ENCODE measurements at places on chromosomes 4 and X.

- DNase-seq = no peak
Observed at GRCh38 chr4:144461906-144462305, 184.1 kb upstream of the HHIP start.

DNA sequence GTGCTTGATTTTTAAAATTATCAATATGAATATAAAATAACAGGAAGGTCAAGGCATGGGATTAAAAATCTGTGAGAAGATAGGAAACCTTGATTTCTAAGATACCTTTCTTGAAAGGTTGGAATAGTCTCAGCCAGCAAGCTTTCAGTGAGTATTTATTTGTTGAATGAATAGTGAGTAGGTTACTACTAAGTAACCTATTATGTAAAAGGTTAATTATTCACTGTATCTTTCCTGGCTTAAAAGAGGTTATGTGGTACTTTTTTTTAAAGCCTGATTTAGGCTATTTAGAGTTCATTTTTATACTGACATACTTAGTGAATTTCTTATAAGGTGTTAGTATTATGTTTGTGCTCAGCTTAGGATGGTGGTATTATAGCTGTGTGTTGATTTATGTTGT lies 123.5 kb downstream of the PTPN13 start:
- no peak for DNase-seq

DNA sequence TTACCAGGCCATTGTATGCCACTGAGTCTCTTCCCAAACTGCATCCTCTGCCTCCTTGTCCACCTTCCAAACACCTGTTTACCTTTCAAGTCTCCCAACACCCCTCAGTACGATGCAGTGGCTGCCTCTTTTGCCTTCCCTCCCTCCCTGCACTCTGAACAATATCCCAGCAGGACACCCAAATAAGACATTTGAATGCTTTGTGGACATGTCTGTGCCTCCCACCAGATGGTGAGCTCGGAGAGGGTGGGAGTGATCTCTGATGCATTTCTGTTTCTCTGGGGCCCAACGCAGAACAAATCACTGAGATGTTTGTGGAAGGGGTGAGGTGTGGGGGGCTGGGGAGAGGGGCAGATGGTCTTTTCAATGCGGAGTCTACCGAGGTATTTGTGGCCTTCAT lies 33.4 kb downstream of the PJA1 start:
- DNase-seq = no peak

GRCh38 chr4:76754439-76754838 lies 143.5 kb downstream of the SOWAHB start:
- DNase-seq = no peak

- DNase-seq = no peak
Observed at GRCh38 chr4:68463796-68464195, 16.5 kb downstream of the TMPRSS11E start.

DNA sequence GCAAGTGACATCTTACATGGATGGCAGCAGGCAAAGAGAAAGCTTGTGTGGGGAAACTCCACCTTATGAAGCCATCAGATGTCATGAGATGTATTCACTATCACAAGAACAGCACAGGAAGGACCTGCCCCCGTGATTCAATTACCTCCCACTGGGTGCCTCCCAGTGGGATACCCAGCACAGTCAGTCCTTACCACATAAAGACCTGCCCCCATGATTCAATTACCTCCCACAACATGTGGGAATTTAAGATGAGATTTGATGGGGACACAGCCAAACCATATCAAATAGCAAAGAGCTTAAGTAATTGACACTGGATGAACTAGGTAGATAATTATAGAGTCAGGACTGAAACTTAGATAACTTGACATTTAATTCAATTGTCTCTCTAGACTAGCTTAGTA lies 85.6 kb downstream of the SLIT2 start:
- DNase-seq = no peak

GRCh38 chrX:80423744-80424143 lies 3.5 kb downstream of the TENT5D start:
- no peak for DNase-seq

DNA sequence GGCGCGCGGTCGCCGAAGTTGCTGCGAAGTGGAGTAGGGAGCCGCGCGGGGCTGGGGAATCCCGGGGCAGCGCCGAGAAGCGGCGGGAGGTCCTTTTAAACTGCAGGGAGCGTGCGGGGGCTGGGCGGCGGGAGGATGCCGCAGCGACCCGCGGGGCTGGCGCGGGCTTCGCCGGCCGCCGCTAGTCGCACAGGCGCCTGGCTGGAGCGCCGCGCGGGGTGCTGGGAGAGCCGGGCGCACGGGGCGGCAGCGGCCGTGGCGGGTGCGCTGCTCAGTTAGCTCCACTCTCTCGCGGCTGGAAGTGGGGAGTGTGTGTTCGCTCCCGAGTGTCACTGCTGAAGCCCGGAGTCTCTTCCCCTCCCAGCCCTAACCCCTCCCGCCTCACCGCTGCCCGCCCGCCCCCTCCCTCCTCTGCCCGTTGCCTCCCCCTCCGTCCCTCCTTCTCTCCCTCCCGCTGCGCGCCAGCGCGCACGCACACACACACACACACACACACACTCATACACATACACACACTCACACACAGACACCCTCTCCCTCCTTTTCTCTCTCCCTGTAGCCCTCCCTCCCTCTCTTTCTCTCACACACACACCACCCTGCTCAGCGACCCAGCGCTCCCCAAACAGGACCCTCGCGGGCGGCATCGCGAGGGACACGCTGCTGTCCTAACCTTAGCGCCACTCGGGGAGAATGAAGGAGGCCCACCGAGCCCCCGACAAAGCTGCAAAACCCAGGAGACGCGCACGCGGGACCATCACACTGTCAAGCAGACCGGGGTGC lies at the start of gene NDNF:
Gene NDNF (minus strand): TSS at position 312 of the 780 bp plus-strand sequence. CDS start 26,698 bp downstream, outside the sequence.
- DNase-seq = peak; percentile 45

GRCh38 chr4:28014469-28014868 lies 1153.8 kb downstream of the STIM2 start:
- DNase-seq = no peak

GRCh38 chr4:98181809-98182208 lies 38.5 kb upstream of the STPG2 start:
- no peak for DNase-seq

DNA sequence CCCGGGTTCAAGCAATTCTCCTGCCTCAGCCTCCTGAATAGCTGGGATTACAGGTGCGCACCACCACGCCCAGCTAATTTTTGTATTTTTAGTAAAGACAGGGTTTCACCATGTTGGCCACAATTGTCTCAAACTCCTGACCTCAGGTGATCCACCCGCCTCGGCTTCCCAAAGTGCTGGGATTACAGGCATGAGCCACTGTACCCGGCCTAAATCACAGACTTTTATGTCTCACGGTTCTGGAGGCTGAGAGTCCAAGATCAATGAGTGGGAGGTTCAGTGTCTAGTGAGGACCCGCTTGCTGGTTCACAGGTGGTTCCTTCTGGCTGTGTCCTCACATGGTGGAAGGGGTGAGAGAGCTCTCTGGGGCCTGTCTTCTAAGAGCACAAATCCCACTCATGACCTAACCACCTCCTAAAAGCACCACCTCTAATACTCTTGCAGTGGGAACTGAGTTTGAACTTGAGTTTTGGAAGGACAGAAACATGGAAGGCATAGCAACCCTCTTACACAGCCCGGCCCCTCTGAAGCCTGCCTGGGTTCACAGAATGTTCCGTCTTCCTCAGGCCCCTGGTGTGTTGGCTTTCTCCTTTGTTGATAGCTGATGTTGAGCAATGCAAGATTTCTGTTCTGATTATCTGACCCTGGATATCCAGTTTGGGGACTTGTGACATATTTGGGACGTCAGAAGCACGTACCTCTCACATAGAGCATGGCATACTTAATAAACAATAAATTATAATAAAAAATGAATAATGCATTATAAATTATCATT lies 1.9 kb upstream of the AKAP17A start:
- no peak for DNase-seq

DNA sequence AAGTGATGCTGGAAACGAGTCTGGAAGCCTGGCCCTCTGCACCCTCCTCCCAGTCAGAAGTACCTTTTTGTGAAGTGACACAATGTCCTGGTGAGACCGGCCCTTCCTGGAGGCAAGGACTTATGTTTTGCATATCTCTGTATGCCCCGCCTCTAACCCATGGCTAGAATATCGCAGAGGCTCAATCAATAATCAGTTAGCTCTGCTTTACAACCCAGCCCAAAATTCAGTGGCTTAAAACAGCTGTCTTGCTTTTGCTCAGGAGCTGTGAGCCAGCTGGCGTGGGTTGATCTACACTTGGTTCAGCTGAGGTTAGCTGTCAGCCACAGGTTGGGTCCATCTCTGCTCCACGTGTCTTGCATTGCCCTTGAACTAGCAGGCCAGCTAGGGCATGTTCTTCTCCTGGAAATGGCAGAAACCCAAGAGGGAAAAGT lies 98.8 kb upstream of the METTL14 start:
- DNase-seq = no peak

GRCh38 chrX:71475785-71476540 lies 56.9 kb upstream of the OGT start:
- DNase-seq = no peak

DNA sequence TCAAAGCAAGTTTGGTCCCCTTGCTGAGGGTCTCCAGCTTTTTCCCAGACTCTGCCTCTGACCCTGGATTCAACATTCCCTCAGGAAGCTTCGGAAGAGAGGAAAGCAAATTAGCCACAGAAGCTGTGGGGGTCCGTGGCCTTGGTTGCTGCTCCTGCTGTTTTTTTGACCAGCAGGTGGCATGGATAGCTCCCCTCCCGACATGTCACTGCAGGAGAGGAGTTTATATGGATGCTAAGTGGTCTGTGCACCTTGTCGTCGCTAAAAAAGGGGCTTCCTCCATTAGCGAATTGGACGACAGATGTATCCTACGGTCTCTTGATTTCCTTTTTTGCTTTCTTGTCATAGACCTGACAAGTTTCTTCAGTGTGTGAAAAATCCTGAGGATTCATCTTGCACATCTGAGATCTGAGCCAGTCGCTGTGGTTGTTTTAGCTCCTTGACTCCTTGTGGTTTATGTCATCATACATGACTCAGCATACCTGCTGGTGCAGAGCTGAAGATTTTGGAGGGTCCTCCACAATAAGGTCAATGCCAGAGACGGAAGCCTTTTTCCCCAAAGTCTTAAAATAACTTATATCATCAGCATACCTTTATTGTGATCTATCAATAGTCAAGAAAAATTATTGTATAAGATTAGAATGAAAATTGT lies 70.2 kb downstream of the CD38 start:
- DNase-seq = no peak

DNA sequence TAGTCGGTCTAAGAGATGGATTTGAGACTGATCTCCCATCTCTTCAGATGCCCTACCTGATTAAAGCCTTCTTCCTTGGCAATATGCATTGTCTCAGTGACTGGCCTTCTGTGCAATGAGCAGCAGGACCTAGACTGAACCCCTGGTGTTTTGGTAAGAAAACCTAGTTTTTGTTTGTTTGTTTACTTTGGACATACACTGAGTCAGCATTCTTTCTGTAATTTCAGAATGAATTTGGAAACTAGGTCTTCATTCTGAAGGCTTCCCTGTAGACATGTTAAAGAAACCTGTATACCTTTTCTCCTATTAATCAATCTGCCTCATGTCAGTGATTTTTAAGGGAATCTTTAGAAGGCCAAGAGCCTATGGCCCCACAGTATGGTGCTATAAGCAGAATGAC lies 597.5 kb upstream of the HTR2C start:
- DNase-seq = no peak

- no peak for DNase-seq
Observed at GRCh38 chrX:108173874-108174273, 82.3 kb downstream of the ATG4A start.

DNA sequence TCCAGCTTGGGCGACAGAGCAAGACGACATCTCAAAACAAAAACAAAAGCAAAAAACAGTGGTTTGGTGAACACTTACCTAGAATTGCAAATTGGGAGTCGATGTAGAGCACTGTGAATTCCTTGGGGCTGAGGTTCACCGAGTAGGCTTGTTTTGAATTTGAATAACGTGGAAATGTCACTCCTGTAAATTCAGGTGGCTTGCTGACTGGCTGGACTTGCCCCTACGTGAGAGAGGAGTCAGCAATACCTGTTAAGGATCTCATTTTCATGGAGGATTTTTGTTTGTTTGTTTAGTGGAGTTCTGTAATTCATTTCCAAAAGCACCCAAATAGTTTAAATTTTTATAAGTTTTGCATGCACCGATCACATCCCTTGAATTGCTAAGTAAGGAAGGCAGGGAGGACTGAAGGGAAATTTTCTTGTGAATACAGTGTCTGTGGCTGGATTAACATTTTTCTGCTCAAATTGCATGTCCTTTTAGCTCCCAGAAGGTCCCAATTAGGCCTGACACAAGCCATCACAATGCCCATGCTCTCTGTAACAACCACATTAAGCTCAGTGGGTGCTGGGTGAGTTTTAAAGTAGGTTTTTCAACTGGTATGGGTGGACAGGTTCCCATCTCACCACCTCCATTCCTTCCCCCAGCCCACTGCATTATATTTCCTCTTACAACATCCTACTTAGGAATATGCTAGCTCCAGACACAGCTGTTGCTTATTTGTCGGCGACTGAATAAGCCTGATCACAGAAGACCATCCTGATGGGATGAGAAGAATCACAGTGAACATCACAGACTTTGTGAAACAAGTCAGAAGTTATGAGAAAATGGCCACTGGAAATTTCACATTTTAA lies 58.5 kb upstream of the TTC29 start:
- no peak for DNase-seq

GRCh38 chrX:143568467-143568866 lies 51.2 kb upstream of the SPANXN3 start:
- no peak for DNase-seq

- no peak for DNase-seq
Observed at GRCh38 chr4:3291411-3291968, 1.3 kb upstream of the RGS12 start.

DNA sequence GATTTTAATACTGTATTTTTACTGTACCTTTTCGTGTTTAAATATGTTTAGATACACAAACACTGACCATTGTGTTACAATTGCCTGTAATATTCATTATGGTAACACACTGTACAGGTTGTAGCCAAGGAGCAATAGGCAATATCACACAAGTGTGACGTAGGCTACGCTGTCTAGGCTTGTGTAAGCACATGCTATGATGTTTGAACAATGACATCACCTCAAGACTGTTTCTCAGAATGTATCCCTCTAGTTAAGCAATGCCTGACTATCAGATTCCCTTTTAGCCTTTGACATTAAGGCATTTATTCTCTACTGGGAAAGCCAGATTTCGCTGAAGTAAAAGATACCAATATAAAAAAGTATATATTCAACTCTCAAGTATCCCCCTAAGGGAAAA lies 66.2 kb downstream of the VCX3A start:
- DNase-seq = no peak

GRCh38 chrX:67574696-67575095 lies 30.9 kb downstream of the AR start:
- DNase-seq = no peak
